ENCODE measurements at places on chromosomes 1 and 21.

GRCh38 chr21:41755258-41755933, 11.5 kb downstream of the RIPK4 start:
- DNase-seq = no peak

- no peak for DNase-seq
Observed at GRCh38 chr1:18351735-18352134, 129.0 kb upstream of the KLHDC7A start.

GRCh38 chr1:30166174-30166573, 557.2 kb downstream of the MATN1 start:
- no peak for DNase-seq

DNA sequence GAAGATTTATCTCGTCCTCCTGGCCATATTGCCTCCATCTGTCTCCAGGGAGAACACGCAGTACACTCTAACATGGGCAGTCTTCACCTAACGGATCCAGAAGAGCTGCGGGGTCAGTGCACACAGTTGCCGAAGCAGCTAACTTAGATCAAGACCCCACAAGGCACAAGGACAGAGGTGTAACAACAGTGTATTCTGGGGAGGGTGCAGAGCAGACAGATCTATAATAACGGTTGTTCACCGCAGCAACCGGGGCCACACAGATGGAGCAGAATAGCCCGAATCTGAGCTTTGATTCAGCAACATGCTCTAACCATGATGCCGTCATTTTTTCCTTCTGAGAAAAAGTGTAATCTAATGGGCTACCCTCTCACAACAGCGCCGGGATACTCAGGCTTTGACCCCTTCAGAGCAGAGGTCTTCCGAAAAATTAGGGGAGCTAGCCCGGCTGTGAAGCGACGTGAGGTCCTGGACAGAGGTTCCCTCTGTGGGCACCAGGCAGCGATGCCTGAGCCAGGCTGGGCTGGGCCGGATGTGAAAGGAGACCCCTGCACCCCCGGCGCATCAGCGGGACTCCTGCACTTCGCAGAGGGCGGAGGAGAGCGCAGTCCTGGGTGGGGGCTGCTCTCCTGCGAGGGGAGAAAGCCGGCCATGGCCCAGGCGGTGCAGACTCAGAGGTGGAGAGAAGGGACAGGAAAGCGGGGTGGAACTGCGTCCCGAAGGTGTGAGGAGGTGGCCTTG, 57.5 kb downstream of the BCL9 start:
- no peak for DNase-seq

DNA sequence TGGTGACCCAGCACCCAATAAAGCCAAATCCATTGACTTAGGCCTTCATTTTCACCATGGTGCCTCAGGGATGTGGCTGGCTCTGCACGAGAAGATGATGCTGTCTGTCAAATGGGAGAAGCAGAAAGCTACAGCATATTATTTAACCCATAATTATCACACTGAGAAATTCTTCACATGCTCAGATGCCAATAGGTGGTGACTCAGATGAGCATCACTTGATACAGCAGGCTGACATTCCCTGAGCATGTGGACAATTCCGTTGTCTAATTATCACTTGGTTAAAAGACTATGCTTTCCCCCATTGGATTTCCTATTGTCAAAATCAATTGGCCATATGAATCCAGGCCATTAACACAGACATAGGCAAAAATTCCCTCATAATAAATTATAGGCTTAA, 44.0 kb upstream of the HSD3B1 start:
- no peak for DNase-seq

DNA sequence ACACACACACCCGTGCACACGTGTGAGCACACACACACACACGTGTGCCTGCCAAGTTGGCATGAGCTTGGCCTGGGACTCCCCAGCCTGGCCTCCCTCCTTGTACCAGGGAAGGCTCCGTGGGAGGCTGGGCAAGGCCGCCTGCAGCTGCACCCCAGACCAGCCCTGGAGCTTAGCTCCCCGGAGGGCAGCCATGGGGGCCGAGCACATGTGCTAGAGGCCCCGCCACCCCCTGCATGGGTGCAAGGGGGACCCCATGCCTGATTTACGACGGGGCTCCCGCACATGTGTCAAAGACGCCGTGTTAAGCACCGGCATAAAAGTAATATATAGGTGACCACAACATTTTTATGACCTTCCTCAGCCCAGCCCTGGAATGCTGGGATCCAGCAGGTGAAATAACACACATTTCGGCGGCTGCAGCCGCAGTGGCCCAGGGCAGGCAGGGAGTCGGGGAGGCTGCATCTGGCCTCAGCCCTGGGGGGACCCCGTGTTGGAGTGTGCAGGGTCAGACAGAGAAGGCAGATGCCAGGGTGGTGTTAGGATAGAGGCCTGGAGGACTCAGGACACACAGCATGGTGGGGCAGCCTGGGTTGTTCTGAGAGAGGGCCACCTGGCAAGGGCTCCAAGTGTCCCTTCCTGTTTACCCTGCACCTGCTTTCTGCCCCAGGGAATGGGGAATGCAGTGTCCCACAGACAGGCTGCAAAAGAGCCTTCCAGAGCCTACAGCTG, 56.3 kb downstream of the WNT9A start:
- no peak for DNase-seq

- DNase-seq = no peak
Observed at GRCh38 chr21:27818847-27819246, 852.0 kb upstream of the ADAMTS5 start.

DNA sequence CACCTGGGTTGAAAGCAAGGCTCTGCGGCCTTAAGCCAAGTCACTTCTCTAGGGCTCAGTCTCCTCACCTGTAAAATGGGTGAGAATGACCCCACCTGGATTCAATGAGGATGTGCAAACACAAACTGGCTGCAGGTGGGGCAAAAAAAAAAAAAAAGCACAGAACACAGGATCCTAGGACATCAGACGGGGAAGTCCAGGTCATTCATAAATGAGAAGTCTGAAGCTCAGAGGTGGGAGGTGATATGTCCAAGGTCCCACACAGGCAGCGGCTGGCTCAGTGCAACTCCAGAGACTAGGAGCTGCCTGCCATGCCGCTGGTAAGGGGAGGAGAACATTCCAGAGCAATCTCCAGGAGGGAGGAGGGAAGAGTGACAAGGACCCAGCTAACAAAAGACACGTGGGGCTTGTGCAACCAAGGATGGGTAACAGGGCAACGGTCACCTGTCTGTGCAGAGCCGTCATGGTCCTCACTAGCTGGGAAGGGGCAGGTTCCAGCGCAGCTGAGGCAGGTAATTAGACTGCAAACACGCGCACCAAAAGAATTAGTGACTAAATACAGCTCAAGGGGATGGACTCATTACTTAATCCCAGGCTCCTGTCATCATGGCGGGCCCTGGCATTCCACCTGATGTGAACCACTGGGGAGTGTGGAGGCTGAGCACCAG, 19.5 kb downstream of the IFFO2 start:
- DNase-seq = no peak
